Lung (tissue), 17 donors: ENCODE measurements at places on chromosomes 11 and 22. TPM values are rescaled to one million over a fixed set of nuclear protein-coding genes. Genes with fewer than 3 reads are reported as not detected.

The PRODH gene
- 35.8 TPM for polyA plus RNA-seq

The CARD10 gene
- 8.4 TPM for polyA plus RNA-seq

The RASSF7 gene
- 153 TPM for polyA plus RNA-seq

The LMO2 gene
- 29.8 TPM for polyA plus RNA-seq

GRCh38 chr22:16847271-16847670, 22.1 kb upstream of the XKR3 start:
- no peaks in the 10 kb centered on the region for H3K4me1 ChIP-seq
- H3K4me3 ChIP-seq, result no peak overlapping the region
- no peaks in the 10 kb centered on the region for H3K27me3 ChIP-seq

GRCh38 chr11:128345316-128345715, 242.0 kb downstream of the ETS1 start:
- H3K4me1 ChIP-seq, result peaks cover 6% of the 10 kb centered on the region
- DNase-seq, result no peak
- H3K4me3 ChIP-seq, result no peak overlapping the region
- no peak overlapping the region for H3K27ac ChIP-seq
- no peaks in the 10 kb centered on the region for H3K27me3 ChIP-seq

GRCh38 chr22:49051491-49052022, 776.1 kb downstream of the BRD1 start:
- H3K27me3 ChIP-seq, result peaks cover 2% of the 10 kb centered on the region
- H3K27ac ChIP-seq, result no peak overlapping the region
- H3K36me3 ChIP-seq, result no peaks in the 10 kb centered on the region
- no peak overlapping the region for H3K4me3 ChIP-seq
- DNase-seq, result no peak
- H3K4me1 ChIP-seq, result no peaks in the 10 kb centered on the region

- no peaks in the 10 kb centered on the region for H3K4me1 ChIP-seq
- H3K36me3 ChIP-seq, result no peaks in the 10 kb centered on the region
- H3K4me3 ChIP-seq, result no peak overlapping the region
- no peaks in the 10 kb centered on the region for H3K27me3 ChIP-seq
- no peak for DNase-seq
These were observed 163.6 kb downstream of the ST3GAL4 start for GRCh38 chr11:126518972-126519690.

GRCh38 chr11:32273931-32274330, 161.4 kb downstream of the WT1 start:
- H3K36me3 ChIP-seq, result no peaks in the 10 kb centered on the region
- no peak for DNase-seq
- H3K4me1 ChIP-seq, result no peaks in the 10 kb centered on the region
- H3K4me3 ChIP-seq, result no peak overlapping the region

DNA sequence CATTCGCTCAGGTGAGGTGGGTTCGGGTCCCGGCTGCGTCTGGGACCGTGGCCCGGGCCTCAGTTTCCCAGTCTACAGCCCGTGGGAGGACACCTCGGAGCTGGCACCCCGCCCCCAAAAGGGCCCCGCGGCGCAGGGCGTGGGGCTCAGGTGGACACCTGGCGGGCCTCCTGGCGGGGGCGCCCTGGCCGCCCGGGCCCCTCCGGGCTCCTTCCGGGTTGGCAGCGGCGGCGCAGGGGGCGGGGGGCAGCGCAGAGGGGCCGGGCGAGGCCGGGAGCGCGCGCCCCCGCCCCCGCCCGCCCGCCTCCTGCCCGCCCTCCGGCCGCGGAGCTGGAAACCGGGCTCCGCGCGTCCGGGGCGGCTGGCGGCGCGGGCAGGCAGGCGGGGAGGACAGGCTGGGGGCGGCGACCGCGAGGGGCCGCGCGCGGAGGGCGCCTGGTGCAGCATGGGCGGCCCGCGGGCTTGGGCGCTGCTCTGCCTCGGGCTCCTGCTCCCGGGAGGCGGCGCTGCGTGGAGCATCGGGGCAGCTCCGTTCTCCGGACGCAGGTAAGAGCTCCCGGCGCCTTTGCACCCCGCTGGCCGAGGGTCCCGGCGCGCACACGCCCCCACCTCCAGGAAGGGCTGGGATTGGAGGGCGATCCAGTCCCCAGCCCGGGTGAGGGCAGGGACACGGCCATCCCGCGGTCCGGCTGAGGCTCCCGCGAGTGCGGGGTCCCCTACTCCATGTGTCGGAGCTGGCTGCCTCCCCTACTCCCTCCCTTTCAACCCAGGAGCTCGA, at the start of gene EMID1:
Gene EMID1, plus strand, starts transcription at position 303 of the 778 bp plus-strand sequence. Its CDS starts 143 bp downstream, at position 446.
- H3K27me3 ChIP-seq, result no peaks in the 10 kb centered on the region
- H3K4me1 ChIP-seq, result no peaks in the 10 kb centered on the region
- H3K36me3 ChIP-seq, result no peaks in the 10 kb centered on the region

- no peaks in the 10 kb centered on the region for H3K36me3 ChIP-seq
- H3K27me3 ChIP-seq, result no peaks in the 10 kb centered on the region
- H3K4me3 ChIP-seq, result no peak overlapping the region
- no peak for DNase-seq
- no peaks in the 10 kb centered on the region for H3K4me1 ChIP-seq
These were observed 45.2 kb downstream of the PPFIA1 start for GRCh38 chr11:70315716-70316115.

DNA sequence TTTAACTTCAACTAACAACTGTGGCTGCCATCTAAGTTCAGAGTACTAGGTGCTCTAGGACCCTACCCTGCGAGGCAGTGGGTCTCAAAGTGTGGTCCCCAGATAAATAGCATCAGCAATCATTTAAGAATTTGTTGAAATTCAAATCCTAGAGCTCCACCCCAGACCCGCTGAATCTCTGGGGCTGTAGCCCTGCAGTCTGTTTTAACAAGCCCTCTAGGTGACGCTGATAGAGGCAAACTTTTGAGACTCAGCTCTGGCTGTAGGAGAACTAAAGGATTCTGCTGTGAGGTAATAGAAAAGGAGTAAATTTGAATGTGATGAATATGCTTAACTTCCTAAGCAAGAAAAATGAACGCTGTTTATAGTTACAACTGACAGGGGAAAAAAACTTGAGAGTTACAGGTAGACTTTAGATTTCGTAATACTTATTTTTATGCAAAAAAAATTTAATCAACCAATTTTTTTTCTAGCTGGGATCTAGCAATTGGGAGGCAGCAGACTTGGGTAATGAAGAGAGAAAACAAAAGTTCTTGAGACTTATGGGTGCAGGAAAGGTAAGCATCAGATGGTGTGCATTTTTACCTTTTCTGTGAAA, 5.8 kb downstream of the C11orf58 start:
- peaks cover 7% of the 10 kb centered on the region for H3K36me3 ChIP-seq
- no peaks in the 10 kb centered on the region for H3K4me1 ChIP-seq
- H3K4me3 ChIP-seq, result no peak overlapping the region
- no peak for DNase-seq
- no peak overlapping the region for H3K27ac ChIP-seq

- H3K36me3 ChIP-seq, result peaks cover 11% of the 10 kb centered on the region
- DNase-seq, result no peak
- no peaks in the 10 kb centered on the region for H3K27me3 ChIP-seq
- no peak overlapping the region for H3K4me3 ChIP-seq
These were observed 7.9 kb downstream of the MRPL16 start for GRCh38 chr11:59802639-59803176.

DNA sequence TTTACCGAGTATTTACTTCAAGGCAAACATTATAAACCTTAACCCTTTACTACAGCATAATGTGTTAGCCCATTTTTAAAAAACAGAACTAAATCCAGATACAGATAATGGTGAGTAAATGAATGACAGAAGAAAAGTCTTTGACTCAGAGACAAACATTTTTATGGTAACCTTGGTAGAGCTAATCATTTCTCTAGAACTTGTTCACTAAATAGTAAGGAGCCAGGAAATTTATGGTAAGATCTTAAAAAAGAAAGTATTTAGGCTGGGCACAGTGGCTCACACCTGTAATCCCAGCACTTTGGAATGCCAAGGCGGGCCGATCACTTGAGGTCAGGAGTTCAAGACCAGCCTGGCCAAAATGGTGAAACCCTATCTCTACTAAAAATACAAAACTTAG, 11.5 kb upstream of the FUT4 start:
- H3K4me3 ChIP-seq, result no peak overlapping the region
- H3K27me3 ChIP-seq, result no peaks in the 10 kb centered on the region
- H3K27ac ChIP-seq, result no peak overlapping the region
- H3K36me3 ChIP-seq, result no peaks in the 10 kb centered on the region
- DNase-seq, result no peak

- H3K4me3 ChIP-seq, result peak within 1 kb of the TSS; percentile 36
- peaks cover 9% of the 10 kb centered on the region for H3K4me1 ChIP-seq
These were observed at the start of gene SLC1A2 for GRCh38 chr11:35419184-35419829. TSS of gene SLC1A2 (minus strand) at chr11:35419558. CDS start at chr11:35418966, 592 bp downstream.

- no peak overlapping the region for H3K4me3 ChIP-seq
- H3K27ac ChIP-seq, result no peak overlapping the region
- H3K36me3 ChIP-seq, result no peaks in the 10 kb centered on the region
- no peak for DNase-seq
- no peaks in the 10 kb centered on the region for H3K27me3 ChIP-seq
These were observed 64.8 kb downstream of the MUC15 start for GRCh38 chr11:26507229-26507628.

GRCh38 chr11:21625982-21626381, 566.9 kb upstream of the ANO5 start:
- no peak overlapping the region for H3K4me3 ChIP-seq
- no peak overlapping the region for H3K27ac ChIP-seq
- no peaks in the 10 kb centered on the region for H3K27me3 ChIP-seq
- H3K36me3 ChIP-seq, result no peaks in the 10 kb centered on the region
- no peak for DNase-seq
- H3K4me1 ChIP-seq, result no peaks in the 10 kb centered on the region

DNA sequence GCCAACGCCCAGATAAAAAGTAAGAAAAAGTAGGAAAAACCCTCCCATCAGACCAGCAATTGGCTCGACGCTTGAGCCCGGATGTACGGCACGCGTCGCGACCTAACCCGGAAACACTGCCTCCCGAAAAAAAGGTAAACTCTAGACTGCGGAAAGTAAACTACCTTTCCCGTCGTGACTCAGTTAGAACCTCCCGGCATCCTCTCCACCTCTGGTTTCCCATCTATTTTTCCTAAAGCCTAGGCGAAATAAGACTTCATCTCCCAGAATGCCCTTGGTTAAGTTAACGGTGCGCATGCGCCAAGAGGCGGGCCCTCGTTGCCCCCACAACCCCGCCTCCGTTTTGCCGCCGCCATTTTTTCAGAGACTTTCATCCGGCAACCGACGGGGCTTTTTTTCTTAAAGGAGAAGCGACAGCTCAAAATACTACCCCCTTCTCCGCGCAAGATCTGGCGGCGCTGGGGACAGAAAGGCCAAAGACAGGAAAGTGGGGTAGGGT, 678 bp upstream of the ZFP91 start:
- peak overlapping the region; percentile 97 for H3K27ac ChIP-seq
- H3K4me3 ChIP-seq, result peak overlapping the region; percentile 83
- H3K36me3 ChIP-seq, result no peaks in the 10 kb centered on the region
- no peaks in the 10 kb centered on the region for H3K27me3 ChIP-seq

GRCh38 chr11:93988455-93988854, 32.7 kb upstream of the HEPHL1 start:
- DNase-seq, result no peak
- H3K27ac ChIP-seq, result no peak overlapping the region
- no peaks in the 10 kb centered on the region for H3K27me3 ChIP-seq

- no peak overlapping the region for H3K4me3 ChIP-seq
- no peaks in the 10 kb centered on the region for H3K36me3 ChIP-seq
- peak; percentile 32 for DNase-seq
- no peak overlapping the region for H3K27ac ChIP-seq
- no peaks in the 10 kb centered on the region for H3K4me1 ChIP-seq
These were observed 22.9 kb upstream of the JAM3 start for GRCh38 chr11:134045799-134046635.

GRCh38 chr11:61534025-61534932, 25.7 kb downstream of the LRRC10B start:
- no peak overlapping the region for H3K4me3 ChIP-seq
- no peaks in the 10 kb centered on the region for H3K27me3 ChIP-seq
- H3K36me3 ChIP-seq, result no peaks in the 10 kb centered on the region

- DNase-seq, result no peak
- no peaks in the 10 kb centered on the region for H3K27me3 ChIP-seq
- no peaks in the 10 kb centered on the region for H3K4me1 ChIP-seq
- no peak overlapping the region for H3K4me3 ChIP-seq
- no peak overlapping the region for H3K27ac ChIP-seq
These were observed 827.4 kb downstream of the OPCML start for GRCh38 chr11:132704781-132705375.

DNA sequence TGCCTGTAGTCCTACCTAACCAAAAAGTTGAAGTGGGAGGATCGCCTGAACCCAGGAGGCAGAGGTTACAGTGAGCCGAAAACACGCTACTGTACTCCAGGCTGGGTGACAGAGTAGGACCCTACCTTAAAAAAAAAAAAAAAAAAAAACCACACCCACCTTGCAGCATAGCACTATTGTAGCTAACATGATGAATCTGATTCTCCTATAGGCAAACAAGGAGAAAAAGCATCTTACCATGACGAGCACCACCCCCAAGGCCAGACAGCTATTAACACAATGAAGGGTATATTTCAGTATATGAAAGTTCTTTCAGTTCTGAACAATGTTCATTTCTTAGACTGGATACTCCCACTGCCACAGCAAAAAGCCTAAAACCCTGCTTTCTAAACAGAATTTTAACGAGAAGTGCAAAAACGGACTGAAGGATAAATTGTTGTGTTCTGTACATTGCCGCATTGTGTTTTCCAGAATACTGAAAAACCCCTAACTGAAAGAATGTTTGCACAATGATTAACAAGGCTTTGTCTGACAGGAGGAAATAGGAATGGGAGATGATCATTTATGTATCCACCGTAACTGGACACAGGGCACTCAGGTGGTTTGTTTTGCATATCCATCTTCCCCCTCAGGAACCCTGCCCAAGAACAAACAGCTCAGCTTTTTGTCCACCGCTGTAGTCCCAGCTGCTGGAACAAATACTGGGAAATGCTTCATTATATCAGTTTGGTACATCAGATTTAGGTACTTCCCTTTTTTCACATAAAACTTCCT, 8.9 kb downstream of the PISD start:
- H3K27me3 ChIP-seq, result no peaks in the 10 kb centered on the region
- no peaks in the 10 kb centered on the region for H3K4me1 ChIP-seq
- no peak overlapping the region for H3K4me3 ChIP-seq
- peaks cover 4% of the 10 kb centered on the region for H3K36me3 ChIP-seq
- H3K27ac ChIP-seq, result no peak overlapping the region

DNA sequence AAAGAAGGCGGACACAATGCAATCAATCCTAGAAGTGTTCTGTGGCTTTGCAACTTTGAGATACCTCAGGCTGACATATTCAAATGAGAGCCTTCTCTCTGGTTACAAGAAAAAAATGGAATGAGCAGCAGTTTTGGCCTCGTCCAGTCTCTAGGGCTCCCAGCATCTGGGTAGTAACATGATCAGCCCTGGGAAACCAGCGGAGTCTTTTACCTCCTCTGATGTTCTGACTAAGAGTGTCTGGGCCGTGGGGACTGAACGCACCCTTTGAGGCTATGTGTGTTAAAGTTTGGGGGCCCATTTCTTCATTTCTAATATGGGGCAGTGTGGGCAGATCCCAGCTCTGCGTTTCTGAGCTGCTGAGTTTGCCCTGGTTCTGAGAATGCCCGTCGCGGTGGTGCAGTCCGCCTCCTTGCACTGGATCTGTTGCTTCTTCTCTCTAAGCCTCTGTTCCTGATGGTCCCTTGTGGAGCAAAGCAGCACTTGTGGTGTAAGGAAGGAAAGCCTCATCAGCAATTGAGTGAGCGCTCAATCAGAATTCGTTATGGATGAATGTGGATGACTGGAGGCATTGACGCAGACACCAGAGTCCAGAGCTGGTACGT, 8.1 kb downstream of the PARVB start:
- no peak overlapping the region for H3K4me3 ChIP-seq
- no peaks in the 10 kb centered on the region for H3K27me3 ChIP-seq
- no peaks in the 10 kb centered on the region for H3K36me3 ChIP-seq
- no peaks in the 10 kb centered on the region for H3K4me1 ChIP-seq
- H3K27ac ChIP-seq, result peak overlapping the region; percentile 76

- no peaks in the 10 kb centered on the region for H3K36me3 ChIP-seq
- H3K4me1 ChIP-seq, result no peaks in the 10 kb centered on the region
- no peak for DNase-seq
- no peak overlapping the region for H3K4me3 ChIP-seq
- no peak overlapping the region for H3K27ac ChIP-seq
These were observed 5.9 kb downstream of the DBX1 start for GRCh38 chr11:20154381-20154780.
